ENCODE measurements at places on chromosomes 16 and 17. TPM values are rescaled to one million over a fixed set of nuclear protein-coding genes. Genes with fewer than 3 reads are reported as not detected.
A peak's percentile ranks its signal among the peaks of the same experiment; 100 is the strongest.

The NOL3 gene
- 14.0 TPM for total RNA-seq

The RND2 gene
- 7.6 TPM for total RNA-seq

- H3K4me1 ChIP-seq, result no peaks in the 10 kb centered on the region
- no peaks in the 10 kb centered on the region for H3K27me3 ChIP-seq
- no peak for DNase-seq
- H3K4me3 ChIP-seq, result no peak overlapping the region
- peak overlapping the region; percentile 75 for H3K27ac ChIP-seq
Observed at GRCh38 chr16:75443298-75443697, 10.0 kb upstream of the CFDP1 start.

DNA sequence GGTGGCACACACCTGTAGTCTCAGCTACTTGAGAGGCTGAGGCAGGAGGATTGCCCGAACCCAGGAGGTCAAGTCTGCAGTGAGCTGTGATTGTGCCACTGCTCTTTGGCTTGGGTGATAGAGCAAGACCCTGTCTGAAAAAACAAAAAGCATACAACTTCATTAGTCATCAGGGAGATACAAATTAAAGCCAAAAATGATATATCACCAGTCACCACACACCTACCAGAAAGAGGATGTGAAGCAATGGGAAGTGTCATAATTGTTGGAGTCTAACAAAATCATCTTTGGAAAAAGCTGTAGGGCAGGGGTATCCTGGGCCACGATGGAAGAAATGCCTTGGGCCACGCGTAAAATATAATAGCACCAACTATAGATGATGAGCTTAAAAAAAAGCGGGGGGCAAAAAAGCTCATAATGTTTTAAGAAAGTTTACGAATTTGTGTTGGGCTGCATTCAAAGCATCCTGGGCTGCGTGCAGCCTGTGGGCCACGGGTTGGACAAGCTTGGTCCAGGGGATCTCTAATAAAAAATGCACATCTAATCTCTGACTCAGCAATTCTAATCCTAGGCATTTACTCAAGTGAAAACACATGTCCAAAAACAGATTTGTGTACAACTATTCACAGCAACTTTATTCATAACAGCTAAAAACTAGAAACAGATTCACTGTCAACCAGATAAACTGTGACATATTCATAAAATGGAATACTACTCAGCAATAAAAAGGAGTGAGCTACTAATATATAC, 65.9 kb downstream of the HIC1 start:
- H3K27me3 ChIP-seq, result no peaks in the 10 kb centered on the region
- H3K4me3 ChIP-seq, result no peak overlapping the region
- no peak for DNase-seq

DNA sequence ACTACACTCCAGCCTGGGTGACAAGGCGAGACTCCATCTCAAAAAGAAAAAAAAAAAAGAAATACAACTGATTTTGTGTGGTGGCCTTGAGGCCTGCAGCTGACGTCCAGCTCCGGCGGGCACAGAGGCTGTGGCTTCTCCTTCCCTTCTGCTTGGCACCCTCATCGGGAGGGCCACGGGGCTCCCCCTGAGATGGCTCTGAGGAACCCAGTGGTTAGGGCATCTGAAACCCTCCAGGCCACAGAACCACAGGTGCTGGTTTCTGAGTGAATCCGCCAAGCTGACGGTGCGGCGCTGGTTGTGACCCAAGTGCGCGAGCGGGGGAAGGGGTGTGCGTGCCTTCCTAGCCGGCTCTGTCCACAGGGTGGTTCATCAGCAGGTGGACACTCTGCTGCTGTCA, 63.4 kb downstream of the LMF1 start:
- no peak for DNase-seq
- no peaks in the 10 kb centered on the region for H3K4me1 ChIP-seq
- H3K27ac ChIP-seq, result no peak overlapping the region
- no peaks in the 10 kb centered on the region for H3K27me3 ChIP-seq
- peaks cover 40% of the 10 kb centered on the region for H3K36me3 ChIP-seq

The PRM3 gene
- total RNA-seq, result not detected

- H3K36me3 ChIP-seq, result peaks cover 2% of the 10 kb centered on the region
- peaks cover 6% of the 10 kb centered on the region for H3K4me1 ChIP-seq
- H3K4me3 ChIP-seq, result no peak overlapping the region
- DNase-seq, result no peak
- H3K27ac ChIP-seq, result peak overlapping the region; percentile 48
Observed at GRCh38 chr16:16004314-16004749, 54.9 kb downstream of the ABCC1 start.

- H3K27ac ChIP-seq, result no peak overlapping the region
- no peaks in the 10 kb centered on the region for H3K36me3 ChIP-seq
- DNase-seq, result no peak
Observed at GRCh38 chr17:47272491-47272890, 18.9 kb downstream of the ITGB3 start.

GRCh38 chr16:30357715-30358576, 2.8 kb upstream of the CD2BP2 start:
- peaks cover 15% of the 10 kb centered on the region for H3K36me3 ChIP-seq
- H3K27me3 ChIP-seq, result no peaks in the 10 kb centered on the region
- no peak overlapping the region for H3K27ac ChIP-seq
- no peak overlapping the region for H3K4me3 ChIP-seq
- no peak for DNase-seq

- peaks cover 6% of the 10 kb centered on the region for H3K4me1 ChIP-seq
- H3K27me3 ChIP-seq, result no peaks in the 10 kb centered on the region
- H3K27ac ChIP-seq, result no peak overlapping the region
- no peak for DNase-seq
- H3K36me3 ChIP-seq, result no peaks in the 10 kb centered on the region
Observed at GRCh38 chr16:46986438-46986837, 13.0 kb upstream of the DNAJA2 start.

The SAP30BP gene
- 106 TPM for total RNA-seq

The CES5A gene
- total RNA-seq, result not detected

- peaks cover 2% of the 10 kb centered on the region for H3K27me3 ChIP-seq
- H3K4me1 ChIP-seq, result peaks cover 77% of the 10 kb centered on the region
- DNase-seq, result peak; percentile 81
Observed at GRCh38 chr17:50056217-50056960, 479 bp downstream of the ITGA3 start.

DNA sequence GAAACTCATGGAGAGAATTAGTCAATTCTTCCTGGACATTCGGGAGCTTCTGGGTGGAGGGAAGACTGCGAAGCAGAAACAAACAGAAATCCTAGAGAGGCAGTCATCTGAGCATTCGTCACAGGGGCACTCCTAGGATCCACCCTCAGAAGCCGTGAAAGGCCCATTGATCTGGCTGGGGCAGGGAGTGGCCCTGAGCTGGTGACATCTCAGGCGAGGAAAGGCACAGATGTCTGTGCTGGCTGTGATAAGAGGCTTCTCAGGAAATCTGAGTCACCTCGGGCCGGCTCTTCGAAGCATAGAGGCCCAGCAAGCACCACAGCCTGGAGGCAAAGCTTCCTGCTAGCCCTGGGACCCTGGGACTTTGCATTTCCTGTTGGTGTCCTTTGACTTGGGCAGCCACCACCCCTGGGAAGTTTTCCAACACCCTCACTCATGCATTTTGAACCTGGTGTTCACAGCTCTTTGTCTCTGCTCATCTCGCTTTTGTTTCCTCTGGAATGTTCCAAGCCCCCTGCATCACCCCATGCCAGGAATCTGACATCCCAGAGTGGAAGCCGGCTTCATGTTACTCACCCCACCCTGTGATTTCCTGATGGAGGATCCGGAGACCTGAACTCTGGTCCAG, 23.3 kb upstream of the CDRT4 start:
- H3K27me3 ChIP-seq, result no peaks in the 10 kb centered on the region
- H3K4me3 ChIP-seq, result no peak overlapping the region
- peaks cover 15% of the 10 kb centered on the region for H3K4me1 ChIP-seq
- H3K36me3 ChIP-seq, result peaks cover 34% of the 10 kb centered on the region
- peak overlapping the region; percentile 59 for H3K27ac ChIP-seq

The NXPH3 gene
- 0.82 TPM for total RNA-seq

- no peaks in the 10 kb centered on the region for H3K36me3 ChIP-seq
- H3K27ac ChIP-seq, result no peak overlapping the region
- peaks cover 3% of the 10 kb centered on the region for H3K4me1 ChIP-seq
- no peak overlapping the region for H3K4me3 ChIP-seq
- H3K27me3 ChIP-seq, result peaks cover 45% of the 10 kb centered on the region
Observed at GRCh38 chr16:88681709-88682451, 4.4 kb downstream of the SNAI3 start.

The EVPLL gene
- not detected for total RNA-seq

- no peak for DNase-seq
- H3K27me3 ChIP-seq, result peaks cover 2% of the 10 kb centered on the region
- H3K4me1 ChIP-seq, result no peaks in the 10 kb centered on the region
- no peak overlapping the region for H3K27ac ChIP-seq
- H3K36me3 ChIP-seq, result no peaks in the 10 kb centered on the region
Observed at GRCh38 chr16:17252064-17252463, 218.7 kb downstream of the XYLT1 start.
